Chondrocyte (in vitro differentiated cells): ENCODE measurements at places on chromosomes 2 and 18. TPM values are rescaled to one million over a fixed set of nuclear protein-coding genes. Genes with fewer than 3 reads are reported as not detected.

The CSRNP3 gene
- 3.7 to 8.2 TPM (median 3.7 TPM) in 3 replicates for total RNA-seq

The LRRTM4 gene
- total RNA-seq = not detected in 3 replicates

The THUMPD2 gene
- total RNA-seq = 7.7 to 13.1 TPM (median 8.2 TPM) in 3 replicates

The PKP4 gene
- total RNA-seq = 34.9 to 69.3 TPM (median 39.4 TPM) in 3 replicates

DNA sequence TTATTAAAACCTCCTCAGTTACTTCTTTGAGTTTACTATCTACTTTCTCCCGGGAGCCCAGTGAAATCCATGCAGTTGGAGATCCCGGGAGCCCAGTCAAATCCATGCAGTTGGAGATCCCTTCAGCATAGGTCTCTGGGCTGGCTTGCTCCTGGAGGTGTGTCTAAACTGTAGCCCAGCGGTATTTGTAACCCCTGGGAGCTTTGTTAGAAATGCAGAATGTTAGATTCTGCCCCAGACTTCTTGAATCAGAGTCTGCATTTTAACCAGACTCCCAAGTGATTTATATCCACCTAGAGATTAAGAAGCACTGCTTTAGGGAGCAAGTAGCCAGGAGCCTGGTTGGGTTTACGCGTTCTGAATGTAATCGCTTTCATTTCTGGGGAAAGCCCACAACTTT is 54.5 kb downstream of the ARHGAP28 start:
- H3K4me3 ChIP-seq = no peak overlapping the region
- H3K4me1 ChIP-seq = peaks cover 43% of the 10 kb centered on the region
- H3K36me3 ChIP-seq = no peaks in the 10 kb centered on the region
- no peaks in the 10 kb centered on the region for H3K27me3 ChIP-seq
- no peak overlapping the region for H3K27ac ChIP-seq

- H3K27ac ChIP-seq = peak overlapping the region; percentile 80
- H3K36me3 ChIP-seq = peaks cover 3% of the 10 kb centered on the region
- no peak overlapping the region for H3K4me3 ChIP-seq
- peak; percentile 65 for DNase-seq
These were observed 63.9 kb downstream of the PARD6G start for GRCh38 chr18:80183273-80184050.

DNA sequence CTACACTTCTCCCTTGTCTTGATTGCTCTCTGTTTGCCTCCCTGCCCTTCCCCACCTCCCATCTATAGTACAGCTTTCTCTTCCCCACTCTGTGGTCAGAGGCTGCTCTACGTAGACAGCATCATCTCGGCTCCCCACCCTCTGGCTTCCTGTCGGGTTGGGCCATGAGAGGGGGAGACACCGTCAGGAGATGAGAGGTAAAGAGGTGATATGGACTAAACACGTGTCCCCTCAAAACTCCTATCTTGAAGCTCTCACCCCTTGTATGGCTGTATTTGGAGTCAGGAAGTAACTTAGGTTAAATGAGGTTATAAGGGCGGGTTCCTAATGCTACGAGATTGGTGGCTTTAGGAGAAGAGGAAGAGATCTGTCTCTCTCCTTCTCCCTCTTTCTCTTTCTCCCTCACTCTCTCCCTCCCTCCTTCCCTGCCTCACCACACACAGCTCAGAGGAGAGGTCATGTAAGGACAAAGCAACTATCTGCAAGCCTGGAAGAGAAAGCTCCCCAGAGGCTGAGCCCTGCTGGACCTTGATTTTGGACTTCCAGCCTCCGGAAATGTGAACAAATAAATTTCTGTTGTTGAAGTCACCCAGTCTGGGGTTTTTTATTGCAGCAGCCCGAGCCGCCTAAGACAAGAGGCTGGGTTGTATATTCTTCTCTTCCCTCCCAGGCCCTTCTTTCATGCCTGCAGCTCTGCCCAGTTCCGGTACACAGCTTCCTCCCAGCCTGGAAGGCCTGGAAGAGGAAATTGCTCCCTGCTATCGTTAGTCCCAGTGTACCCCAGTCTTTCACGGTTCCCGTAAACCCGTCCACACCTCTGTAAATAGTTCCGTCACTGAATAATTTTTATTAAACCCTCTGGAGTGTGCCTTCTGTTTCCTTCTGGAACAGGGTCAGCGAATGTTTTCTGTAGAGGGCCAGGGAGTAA is 138.0 kb downstream of the AKAIN1 start:
- peaks cover 4% of the 10 kb centered on the region for H3K27me3 ChIP-seq
- no peaks in the 10 kb centered on the region for H3K36me3 ChIP-seq
- no peak overlapping the region for H3K4me3 ChIP-seq
- DNase-seq = no peak
- H3K27ac ChIP-seq = no peak overlapping the region

DNA sequence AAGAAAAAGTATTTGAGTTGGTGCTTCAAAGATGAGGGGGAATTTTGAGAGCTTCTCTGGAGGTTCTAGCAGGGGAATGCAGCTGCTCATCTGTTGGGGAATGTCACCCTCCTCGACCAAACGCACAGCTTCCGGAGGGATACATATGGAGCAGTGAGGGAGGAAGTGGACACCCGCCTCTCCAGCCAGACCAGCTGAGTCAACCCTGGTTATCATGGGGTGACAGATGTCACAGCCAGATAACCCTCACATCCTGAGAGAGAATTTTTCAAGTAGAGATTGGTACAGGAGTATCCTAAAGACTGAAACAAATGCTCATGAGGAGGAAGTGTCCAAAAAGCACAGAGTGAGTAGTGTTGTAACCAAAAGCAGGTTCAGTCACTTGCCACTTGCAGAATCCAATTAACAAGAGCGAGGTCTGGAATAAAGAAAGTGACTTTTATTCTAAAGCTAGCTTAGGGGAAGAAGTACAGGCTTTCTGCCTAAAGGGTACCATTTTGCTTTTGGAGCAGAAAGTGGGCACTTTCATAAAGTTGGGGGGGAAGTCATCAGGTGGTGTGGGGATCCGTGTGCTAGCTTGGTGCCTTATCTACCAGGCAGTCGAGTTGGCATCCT is 395.2 kb downstream of the RAD51AP2 start:
- no peak overlapping the region for H3K27ac ChIP-seq
- no peak overlapping the region for H3K4me3 ChIP-seq
- no peaks in the 10 kb centered on the region for H3K4me1 ChIP-seq
- peaks cover 7% of the 10 kb centered on the region for H3K27me3 ChIP-seq
- no peaks in the 10 kb centered on the region for H3K36me3 ChIP-seq
- no peak for DNase-seq

- H3K27me3 ChIP-seq = peaks cover 8% of the 10 kb centered on the region
- H3K36me3 ChIP-seq = no peaks in the 10 kb centered on the region
- no peak overlapping the region for H3K27ac ChIP-seq
- no peak overlapping the region for H3K4me3 ChIP-seq
These were observed 311.7 kb upstream of the PKDCC start for GRCh38 chr2:41736105-41736567.

DNA sequence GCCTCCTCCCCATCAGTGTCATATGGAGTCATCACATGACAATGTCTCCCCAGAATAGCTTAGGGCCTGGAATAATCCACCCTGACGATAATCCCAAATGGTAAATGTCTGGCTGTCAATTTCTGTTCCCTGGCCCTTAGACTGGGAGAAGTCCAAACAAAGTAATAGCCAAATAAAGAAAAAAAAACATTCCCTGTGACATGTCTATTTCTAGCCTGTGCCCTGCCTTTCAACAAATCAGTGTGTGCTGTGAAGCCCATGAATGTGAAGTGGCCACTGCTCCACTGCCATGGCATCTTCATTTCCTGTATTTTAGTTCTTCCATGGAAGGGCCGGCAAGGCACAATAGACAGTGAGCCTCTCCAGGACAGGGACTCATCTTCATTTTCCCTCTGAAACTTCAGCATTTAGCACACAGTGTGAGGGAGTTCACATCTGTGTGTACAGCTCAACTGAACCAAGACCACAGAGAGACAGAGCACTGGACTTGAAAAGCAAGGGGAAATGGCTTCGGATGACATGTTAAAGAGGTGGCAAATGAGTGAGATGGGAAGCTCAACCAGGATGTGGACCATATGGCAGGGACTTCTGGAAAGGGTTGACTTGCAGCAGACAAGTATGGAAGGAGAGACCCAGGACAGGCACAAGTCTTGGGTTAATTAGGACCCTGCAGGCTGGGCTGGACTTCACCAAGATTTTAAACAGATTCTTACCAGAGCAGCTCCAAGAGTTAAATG is 140.0 kb downstream of the ANTXR1 start:
- H3K36me3 ChIP-seq = peaks cover 3% of the 10 kb centered on the region
- H3K27ac ChIP-seq = peak overlapping the region; percentile 93
- peak overlapping the region; percentile 4 for H3K4me3 ChIP-seq
- no peak for DNase-seq

DNA sequence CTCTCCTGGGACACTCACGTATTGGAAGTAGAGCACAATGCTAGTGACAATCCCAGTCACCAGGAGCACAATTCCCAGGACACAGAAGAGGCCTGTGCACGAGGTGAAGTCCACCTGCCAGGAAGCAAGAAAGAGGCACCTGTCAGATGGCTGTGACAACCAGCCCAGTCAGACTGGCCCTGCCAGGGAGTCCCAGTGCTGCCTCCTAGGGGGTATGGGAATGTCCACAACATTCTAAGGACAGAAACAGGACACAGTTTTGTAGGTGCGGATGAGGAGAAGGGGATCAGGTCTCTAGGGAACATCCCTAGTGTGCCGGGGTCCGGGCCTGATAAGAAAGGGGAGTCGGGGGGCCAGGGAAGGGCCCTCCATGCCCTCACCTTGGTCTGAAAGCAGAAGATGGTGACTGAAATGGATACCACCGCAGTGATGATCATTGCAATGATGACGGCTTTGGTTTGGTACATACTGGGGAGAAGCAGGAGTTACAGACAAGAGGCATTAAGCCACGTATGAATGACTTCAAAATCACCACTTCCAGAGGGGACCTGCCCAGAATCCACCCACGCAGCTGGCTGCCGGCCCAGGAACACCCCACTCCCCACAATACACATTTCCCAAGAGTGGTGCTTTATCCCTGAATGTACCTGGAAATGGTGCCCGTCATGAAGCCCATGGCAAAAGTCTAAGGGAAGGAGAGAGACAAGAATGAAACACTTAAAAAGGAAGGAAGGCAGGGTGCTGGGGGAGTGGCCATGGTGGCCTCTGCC is 6.9 kb downstream of the PNKD start:
- no peak for DNase-seq
- H3K4me3 ChIP-seq = no peak overlapping the region
- peaks cover 39% of the 10 kb centered on the region for H3K36me3 ChIP-seq

GRCh38 chr2:168138374-168138773 is 109.0 kb downstream of the STK39 start:
- no peaks in the 10 kb centered on the region for H3K27me3 ChIP-seq
- H3K27ac ChIP-seq = peak overlapping the region; percentile 80
- DNase-seq = no peak
- peaks cover 47% of the 10 kb centered on the region for H3K4me1 ChIP-seq
- peaks cover 12% of the 10 kb centered on the region for H3K36me3 ChIP-seq

- no peaks in the 10 kb centered on the region for H3K27me3 ChIP-seq
- no peak for DNase-seq
- no peak overlapping the region for H3K27ac ChIP-seq
- peaks cover 3% of the 10 kb centered on the region for H3K36me3 ChIP-seq
- peaks cover 53% of the 10 kb centered on the region for H3K4me1 ChIP-seq
- H3K4me3 ChIP-seq = no peak overlapping the region
These were observed 110.1 kb downstream of the MYO1B start for GRCh38 chr2:191355170-191355758.

DNA sequence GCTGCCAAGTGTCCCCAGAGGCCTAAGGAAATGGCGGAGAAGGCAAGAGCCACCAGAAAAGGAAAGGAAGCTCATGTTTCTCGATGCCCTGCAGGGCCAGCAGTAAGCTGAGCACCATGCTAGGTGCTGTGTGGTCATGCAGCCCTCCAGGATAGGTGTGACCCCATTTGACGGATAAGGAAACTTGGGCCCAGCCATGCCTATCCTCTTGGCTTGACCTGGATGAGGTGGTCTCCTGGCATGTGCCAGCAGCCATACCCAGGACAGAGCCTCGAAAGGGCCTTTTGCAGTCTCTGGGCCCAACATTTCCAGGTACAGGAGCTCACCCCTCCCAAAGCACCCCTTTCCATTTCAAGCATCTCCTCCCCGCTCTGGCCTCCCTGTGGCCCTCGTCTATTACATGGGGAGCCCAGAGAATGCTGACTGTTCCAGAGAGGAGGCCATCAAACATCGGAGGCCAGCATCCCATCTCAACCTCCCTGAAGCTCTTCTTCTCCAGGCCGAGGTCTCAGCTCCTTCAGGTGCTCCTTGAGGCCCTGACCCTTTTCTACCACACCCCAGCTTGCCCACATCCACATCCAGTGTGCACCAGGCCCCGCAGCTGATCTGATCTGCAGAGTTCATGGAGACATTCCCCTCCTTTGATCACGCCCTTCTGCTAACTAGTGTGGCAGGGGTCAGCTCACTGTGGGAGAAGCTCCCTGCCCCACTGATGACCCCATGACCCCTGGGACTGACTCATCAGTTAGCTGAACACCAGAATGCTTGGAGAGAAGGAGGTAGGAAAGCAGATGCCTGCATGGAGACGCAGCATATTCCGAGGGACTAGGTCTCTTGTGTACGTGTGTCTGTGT is 208.4 kb downstream of the TNS1 start:
- no peaks in the 10 kb centered on the region for H3K27me3 ChIP-seq
- H3K27ac ChIP-seq = no peak overlapping the region
- H3K36me3 ChIP-seq = peaks cover 3% of the 10 kb centered on the region
- no peak overlapping the region for H3K4me3 ChIP-seq
- peaks cover 33% of the 10 kb centered on the region for H3K4me1 ChIP-seq
